ENCODE measurements at places on chromosomes 5 and 9.

DNA sequence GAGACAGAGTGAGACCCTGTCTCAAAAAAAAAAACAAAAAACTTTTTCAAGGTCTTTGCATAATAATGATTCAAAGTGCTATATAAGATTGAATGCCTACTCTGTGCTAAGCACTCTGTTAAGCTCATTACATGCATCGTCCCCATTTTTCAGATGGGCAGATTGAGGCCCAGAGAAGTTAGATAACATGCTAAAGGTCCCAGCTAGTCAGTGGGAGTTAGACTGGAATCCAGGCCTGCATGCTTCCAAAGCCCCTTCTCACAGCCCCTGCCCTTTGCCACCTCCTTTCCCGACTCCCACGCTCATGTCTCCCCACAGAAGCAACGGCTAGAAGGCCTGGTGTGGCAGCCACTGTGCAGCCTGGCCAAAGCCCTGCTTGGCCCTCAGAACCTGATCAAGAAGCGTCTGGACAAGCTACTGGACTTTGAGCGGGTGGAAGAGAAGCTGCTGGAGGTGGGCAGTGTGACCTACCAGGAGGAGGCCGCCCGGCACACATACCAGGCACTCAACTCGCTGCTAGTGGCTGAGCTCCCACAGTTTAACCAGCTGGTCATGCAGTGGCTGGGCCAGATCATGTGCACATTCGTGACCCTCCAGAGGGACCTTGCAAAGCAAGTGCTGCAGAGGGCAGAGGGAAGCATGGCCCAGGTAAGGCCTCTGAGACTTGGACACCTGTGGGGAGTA, 40.3 kb downstream of the ARHGEF37 start:
- no peak for DNase-seq

DNA sequence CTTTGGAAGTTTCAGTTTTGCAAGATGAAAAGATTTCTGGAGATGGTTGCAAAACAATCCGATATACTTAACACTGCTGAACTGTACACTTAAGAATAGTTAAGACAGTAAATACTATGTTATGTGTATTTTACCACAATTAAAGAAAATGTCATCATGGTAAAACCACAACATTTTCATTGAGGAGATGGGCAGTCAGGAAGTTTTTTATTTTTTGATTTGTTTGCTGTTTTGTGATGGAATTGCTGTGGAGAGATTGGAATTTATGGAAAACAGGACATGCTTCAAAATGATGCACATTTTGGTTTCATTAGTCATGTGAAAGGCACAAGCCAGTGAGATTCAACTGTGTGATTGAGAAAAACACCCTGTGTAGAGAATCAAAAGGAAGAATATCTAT, 90.5 kb upstream of the AGXT2 start:
- DNase-seq = no peak

GRCh38 chr9:1722404-1722803, 292.7 kb upstream of the SMARCA2 start:
- no peak for DNase-seq

DNA sequence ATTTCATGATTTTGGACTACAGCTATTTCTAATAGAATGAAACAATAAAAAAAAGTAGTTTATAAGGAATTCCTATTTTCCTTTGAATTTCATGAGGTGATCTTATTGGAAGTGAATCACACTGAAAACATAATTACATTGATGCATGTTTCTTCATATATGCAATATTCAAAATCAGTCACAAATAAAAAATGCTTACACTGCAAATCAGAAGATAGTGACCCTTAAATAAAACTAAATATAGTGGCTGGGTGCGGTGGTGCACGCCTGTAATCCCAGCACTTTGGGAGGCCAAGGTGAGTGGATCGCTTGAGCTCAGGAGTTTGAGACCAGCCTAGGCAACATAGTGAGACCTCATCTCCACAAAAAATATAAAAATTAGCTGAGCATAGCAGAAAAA, 79.5 kb downstream of the CDC14B start:
- DNase-seq = no peak

DNA sequence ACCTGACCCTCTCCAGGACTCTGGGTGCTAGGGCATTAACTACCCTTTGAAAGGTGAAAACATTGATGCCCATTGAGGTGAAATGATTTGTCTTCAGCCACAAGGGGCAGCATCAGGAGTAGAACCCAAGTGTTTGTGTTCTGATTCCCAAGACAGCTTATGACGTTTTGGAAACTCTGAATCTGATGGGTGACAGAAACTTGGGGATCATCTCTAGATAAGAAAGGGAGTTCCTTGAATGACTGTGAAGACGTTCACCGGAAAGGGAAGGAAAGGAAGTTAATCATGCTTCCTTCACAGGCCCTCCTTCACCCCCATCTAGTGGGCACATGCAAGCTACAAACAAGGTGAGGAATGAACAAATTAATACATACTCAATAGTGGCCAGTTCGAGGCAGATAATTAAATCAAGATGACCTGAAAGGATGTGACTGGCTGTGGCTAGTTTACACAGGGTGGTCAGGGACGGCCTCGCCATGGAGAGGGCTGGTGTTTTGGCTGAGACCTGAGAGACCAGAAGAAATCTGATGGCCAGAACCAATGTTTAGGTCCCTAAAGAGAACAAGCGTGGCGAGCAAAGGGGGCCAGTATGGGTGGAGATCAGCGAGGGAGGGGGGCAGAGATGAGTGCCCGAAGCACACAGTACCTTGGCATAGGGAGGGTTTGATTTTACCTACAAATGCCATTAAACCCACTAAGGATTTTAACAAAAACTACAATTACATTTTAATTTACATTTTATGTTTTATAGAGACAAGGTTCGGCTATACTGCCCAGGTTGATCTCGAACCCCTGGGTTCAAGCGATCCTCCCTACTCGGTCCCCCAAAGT, 937 bp upstream of the SLC26A2 start:
- peak; percentile 19 for DNase-seq

GRCh38 chr5:36073595-36074216, 7.0 kb upstream of the UGT3A2 start:
- DNase-seq = no peak

DNA sequence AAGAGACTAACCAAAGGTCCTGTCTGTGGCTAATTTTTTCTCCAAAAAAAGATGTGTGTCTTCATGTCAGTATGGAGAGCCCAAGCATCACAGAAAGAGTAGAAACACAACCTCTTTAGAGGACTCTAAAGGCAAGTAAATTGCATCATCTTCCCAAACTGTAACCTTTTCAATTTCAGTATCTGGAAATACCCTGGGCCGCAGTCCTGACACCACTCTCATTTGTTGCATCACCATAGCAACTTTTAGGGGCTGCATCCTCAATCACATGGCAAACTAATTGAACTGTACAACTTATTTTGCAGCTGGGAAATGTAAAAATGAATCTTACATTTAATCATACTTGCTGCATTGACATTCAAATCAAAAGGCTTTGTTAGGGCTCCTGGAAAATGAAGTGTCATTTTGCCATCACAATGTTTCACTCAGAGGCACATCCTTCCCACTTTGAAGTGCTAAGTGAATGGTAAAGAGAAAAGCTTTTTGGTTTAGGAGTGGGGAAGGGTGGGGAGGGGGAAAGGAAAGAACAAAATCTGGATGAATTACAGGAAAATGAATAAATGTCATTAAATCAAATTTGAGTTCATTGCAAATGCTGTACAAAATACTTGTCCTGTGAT, 60.6 kb upstream of the GRIA1 start:
- DNase-seq = no peak

DNA sequence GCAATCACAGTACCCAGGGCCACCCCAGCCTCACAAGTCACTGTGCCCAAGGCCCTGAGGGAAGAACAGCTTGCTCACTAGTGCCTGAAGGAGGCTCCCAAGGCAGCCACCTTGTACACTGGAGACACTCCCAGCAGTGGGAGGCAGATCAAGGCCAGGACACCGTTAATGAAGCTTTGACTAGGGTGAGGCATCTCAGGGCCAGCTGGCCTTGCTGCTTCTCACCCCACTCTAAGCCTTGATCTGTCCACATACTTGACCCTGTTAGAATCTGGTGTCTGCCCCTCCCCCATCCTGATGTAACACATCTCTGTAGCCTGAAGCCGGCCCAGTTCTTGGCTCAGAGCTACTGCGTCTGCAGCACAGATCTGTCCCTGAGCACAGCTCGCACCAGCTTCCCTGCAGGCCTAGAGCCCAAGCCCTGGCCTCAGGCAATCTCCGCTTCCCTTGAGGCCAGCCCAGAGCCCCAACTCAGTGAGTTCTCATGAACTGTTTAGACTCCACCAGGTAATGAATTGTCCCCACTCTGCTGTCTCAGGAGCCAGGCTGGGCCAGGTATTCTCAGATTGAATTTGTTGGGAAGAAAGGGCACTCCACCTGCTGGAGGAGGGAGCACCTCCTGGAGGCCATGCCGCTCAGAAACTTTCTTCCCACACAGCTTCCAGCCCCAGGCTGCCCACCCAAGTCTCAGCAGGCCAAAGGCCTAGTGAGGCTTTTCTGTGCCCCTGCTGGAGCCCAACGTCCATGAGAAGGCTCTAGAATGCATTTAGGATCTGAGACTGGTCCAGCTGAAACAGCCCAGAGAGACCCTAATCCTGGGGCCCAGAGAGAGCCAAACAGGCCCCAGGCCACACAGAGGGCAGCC, 13.4 kb upstream of the JADE2 start:
- no peak for DNase-seq

GRCh38 chr5:2169850-2170760, 287.4 kb upstream of the IRX4 start:
- DNase-seq = no peak

DNA sequence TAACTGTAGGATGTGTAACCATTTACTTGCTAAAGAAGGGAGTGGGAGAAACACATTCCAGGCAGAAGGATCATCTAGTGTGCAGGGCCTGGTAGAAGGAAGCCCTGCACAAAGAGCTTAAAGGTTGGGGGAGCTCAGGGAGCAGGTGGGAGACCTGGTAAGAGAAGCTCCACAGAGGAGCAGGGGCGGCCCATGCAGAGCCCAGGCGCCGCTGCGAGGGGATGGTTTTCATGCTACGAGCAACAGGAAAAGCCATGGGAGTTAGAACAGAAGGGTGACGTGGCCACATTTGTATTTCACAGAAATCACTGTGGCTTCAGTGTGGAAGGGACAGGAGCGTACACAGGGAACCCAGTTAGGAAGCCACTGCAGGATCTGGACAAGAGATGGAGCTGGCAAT, 73.1 kb downstream of the PDE6A start:
- no peak for DNase-seq

DNA sequence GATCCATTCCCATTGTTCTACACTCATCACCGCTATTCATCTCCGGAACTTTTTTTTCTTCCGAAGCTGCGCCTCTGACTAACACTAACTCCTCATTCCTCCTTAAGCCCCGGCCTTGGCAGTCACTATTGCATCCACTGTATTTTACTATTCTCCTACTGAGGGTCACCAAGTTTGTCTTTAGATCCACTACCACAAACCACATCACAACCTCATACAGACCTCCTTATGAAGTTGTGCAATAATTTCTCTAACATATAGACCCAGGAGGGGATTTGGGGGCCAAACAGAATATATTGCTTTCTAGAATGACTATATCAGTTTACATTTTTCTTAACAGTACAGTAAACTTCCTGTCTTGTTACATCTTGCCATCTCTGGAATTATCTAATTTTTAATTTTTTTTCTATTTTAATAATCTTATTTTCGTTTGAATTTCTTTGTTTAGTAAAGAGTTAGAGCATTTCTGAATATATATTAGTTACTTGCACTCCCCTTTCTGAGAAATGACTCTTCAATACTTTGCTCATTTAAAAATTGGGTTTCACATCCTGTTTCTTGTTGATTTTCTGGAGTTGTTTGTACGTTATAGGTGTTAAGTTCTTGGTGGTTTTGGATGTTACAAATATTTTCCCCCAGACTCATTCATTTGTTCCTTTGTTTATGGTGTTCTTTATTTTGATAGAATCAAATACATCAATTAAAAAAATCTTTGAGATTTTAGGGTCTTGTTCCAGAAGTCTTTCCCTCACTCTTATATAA, 37.1 kb downstream of the DMRT2 start:
- no peak for DNase-seq

- no peak for DNase-seq
Observed at GRCh38 chr5:108079753-108080152, 302.1 kb downstream of the FBXL17 start.

- DNase-seq = no peak
Observed at GRCh38 chr5:14502294-14502690, 79.3 kb upstream of the OTULINL start.

GRCh38 chr5:169356181-169356580, 55.2 kb upstream of the SLIT3 start:
- DNase-seq = no peak

DNA sequence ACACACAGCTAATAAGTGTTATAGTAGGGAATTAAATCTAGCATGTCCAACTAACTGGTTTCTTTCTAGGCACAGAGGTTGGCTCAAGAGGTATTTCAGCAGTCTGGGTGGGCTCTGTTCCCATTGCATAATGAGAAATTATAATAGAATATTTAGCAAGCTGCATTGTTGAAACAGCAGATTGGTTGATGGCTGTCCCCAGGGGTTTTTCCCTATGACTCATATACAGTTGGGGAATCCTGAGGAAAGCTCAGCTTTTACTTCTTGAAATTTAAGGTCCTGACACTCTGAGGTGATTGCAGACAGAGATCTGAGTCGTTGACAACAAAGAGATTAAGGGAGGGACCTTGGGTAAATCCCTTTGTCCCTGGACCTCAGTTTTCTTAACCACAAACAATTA, 38.3 kb upstream of the TNFSF8 start:
- DNase-seq = no peak

- no peak for DNase-seq
Observed at GRCh38 chr9:20479419-20480155, 142.7 kb downstream of the MLLT3 start.

GRCh38 chr9:21506626-21507482, 24.7 kb upstream of the IFNE start:
- no peak for DNase-seq

GRCh38 chr5:107112216-107112615, 558.5 kb downstream of the EFNA5 start:
- no peak for DNase-seq

DNA sequence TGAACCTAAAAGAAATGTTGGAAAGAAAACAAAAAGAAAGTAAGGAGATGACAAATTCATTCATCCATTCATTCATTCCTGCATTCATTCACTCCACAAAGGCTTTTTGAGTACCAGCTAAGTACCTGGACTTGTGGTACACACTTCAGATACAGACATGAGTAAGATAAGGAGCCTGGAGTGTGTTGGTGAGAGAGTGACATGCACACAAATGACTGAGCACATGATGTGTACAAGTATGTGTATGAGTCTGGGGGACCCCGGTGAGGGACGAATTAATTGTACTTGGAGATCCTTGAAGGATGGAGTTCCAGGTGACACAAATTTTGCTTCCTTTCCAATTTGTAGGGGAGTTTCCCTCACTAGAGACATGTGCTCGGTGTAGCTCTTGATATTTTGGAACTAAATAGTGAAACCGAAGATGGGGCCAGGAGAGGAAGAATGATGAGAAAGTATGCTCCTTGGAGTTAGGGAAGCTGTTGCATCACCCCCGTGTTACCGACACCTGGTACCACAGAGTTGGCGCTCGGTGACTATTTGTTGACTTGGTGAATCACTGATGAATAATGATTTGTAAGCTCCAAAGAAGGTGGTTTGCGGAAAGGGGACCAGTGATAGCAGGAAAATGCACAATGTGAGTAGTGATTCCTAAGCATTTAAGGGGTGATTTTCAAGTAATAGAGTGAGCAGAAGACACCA, 509.8 kb downstream of the CCDC171 start:
- no peak for DNase-seq

GRCh38 chr5:79456890-79457583, 56.9 kb downstream of the HOMER1 start:
- DNase-seq = no peak

GRCh38 chr5:88682881-88683361, 200.1 kb downstream of the MEF2C start:
- DNase-seq = no peak
